ENCODE measurements at places on chromosomes 1 and 21. TPM values are rescaled to one million over a fixed set of nuclear protein-coding genes. Genes with fewer than 3 reads are reported as not detected.

DNA sequence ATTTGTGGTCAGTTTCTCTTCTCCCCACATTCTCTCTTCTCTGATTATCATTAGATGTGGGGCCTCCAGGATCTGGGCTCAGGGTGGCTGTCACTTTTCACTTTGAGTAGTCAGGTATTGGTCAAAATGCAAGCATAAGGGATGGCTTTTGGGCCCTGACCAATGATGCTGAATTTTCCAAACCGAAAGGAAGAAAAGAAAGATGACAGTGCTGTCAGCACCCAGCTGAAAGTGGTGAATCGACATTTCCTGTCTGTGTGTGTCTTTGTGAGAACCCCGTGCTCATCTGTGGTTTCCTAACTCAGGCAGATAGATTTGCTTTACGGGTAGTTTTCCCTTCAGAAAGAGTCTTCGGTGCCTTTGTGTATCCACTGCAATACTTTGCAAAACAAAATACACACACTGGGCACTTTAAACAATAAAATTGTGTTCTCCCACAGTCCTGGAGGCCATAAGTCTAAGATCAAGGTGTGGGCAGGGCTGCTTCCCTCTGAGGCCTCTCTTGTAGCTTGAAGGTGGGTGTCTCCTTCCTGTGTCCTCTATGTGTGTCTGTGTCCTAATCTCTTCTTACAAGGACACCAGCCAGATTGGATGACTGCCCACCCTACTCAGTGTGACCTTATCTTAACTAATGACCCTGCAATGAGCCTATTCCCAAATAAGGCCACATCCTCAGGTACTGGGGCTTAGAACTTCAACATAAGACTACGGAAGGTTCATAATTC lies 274.8 kb upstream of the AJAP1 start:
- DNase-seq = no peak

Gene MRAP
- not detected for total RNA-seq

Gene FBXO42
- 20.7 TPM for total RNA-seq

Gene FAM3B
- total RNA-seq = 2.5 TPM

GRCh38 chr1:35659589-35659988 lies 18.3 kb upstream of the PSMB2 start:
- no peak for DNase-seq

DNA sequence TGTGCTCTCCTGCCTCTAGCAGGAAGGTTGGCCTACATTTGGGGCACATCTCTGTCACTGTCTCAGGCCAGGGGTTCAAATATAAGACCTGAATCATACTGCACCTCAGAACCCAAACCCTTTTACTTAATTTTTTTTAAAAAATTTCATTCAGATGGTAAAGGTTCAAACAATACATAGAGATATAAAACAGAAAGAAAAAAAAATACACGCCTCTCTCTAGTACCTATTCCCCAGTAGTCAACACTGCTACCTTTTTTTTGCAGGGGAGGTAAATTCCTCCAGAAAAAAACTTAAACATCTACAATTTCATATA lies 32.9 kb downstream of the MAPKAPK2 start:
- no peak for DNase-seq

Gene TMOD4
- total RNA-seq = 1.3 TPM

DNA sequence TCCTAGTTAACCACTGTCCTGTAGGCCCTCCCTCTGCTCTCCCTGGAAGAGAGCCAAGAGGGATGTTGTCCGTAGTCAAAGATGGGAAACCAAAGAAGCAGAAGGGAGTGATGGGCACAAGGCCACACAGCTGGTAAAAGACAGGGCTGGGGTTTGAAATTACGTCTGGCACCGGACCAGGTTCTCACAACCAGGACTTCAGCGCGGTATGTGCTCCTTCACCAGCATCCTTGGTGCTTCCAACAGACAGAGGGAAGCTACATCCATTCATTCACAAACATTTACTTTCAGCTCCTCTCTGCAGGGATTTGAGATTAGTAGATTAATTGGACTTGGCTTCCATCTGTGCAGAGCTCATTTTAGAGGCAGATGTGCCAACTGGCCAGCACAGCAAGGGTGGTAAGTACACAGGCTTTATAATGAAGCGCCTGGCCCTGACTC lies 191.2 kb downstream of the TRABD2B start:
- DNase-seq = no peak

DNA sequence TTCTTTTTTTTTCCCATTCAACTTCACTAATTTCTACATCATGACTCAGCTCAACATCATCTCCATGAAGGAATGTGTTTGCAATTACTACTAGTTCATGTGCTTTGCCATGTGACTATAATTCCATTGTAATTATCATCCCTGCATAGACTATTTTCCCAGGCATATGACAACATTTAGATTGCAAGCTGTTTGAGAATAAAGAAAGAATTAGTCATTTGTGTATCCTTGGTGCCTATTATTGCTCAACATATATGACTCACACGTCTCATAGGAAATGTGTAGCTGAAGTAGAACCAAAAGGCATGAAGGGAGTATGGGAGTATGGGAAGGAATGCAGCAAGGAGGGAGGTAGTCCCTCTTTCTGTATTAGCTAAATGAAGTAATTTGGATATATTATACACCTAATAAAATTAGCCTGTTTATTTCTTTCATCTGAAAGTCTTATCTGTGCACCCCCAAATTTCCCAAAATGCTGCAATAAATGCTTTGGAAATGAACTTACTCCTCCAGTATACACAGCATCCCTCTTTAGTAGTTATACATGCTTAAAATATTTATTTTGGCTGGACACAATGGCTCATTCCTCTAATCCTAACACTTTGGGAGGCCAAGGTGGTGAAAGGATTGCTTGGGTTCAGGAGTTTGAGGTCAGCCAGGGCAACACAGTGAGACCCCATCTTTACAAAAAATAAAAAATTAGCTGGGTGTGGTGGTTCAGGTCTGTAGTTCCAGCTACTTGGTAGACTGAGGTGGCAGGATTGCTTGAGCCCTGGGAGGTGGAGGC lies 316.9 kb upstream of the ADGRL4 start:
- no peak for DNase-seq

- DNase-seq = no peak
Measured at GRCh38 chr1:43239484-43239883, 30.3 kb upstream of the TMEM125 start.

- DNase-seq = no peak
Measured at GRCh38 chr1:162368451-162368850, 8.2 kb downstream of the SPATA46 start.

GRCh38 chr1:11434501-11434900 lies 44.5 kb upstream of the DISP3 start:
- DNase-seq = no peak

- peak; percentile 62 for DNase-seq
Measured at GRCh38 chr1:116167625-116168276, 56.6 kb downstream of the MAB21L3 start.

DNA sequence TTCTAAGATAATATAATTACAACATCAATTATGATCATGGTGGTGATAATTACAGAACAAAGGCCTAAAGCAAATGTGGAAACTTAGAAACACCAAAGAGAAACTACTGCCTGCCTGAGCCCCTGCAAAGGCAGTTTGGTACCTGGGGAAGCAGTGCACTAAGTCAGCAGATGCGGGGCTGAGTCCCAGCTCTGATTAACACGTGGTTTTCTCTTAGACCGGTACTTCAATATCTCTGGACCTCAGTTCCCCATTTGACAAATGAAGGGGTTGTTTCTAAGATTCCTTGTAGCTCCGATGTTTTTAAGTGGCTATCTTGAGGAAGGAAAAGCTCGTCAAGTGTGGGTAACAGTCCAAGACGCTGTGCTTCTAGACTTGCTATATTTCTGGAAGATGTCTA lies 16.7 kb upstream of the PLEKHA6 start:
- DNase-seq = no peak

- DNase-seq = no peak
Measured at GRCh38 chr1:167105271-167106118, 11.6 kb downstream of the STYXL2 start.

Gene TTLL7
- total RNA-seq = 2.6 TPM

- DNase-seq = peak; percentile 33
Measured at GRCh38 chr1:1627829-1628753, 3.9 kb upstream of the MMP23B start.

Gene CAMK2N1
- 0.82 TPM for total RNA-seq

- DNase-seq = no peak
Measured at GRCh38 chr1:20893931-20894330, 106.8 kb upstream of the HP1BP3 start.

DNA sequence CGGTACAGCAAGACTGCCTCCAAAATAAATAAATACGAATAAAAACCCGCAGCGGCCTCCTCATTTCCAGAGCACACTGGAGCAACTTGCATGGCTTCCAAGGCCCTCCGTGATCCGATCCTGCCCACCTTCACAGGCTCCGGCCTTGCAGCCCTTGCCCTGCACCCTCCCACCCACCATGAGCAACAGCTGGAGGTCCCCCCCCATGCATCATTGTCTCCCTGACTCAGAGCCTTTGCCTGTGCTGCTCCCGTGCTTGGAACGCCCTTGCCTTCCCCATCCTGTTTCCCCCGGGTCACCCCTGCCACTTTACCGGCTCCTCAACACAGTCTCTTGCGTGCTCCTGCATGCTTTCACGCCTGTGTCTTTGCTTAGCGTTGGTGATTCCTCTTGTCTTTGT lies 71.0 kb upstream of the ANGPTL1 start:
- DNase-seq = no peak

Gene F3
- 9.7 TPM for total RNA-seq

DNA sequence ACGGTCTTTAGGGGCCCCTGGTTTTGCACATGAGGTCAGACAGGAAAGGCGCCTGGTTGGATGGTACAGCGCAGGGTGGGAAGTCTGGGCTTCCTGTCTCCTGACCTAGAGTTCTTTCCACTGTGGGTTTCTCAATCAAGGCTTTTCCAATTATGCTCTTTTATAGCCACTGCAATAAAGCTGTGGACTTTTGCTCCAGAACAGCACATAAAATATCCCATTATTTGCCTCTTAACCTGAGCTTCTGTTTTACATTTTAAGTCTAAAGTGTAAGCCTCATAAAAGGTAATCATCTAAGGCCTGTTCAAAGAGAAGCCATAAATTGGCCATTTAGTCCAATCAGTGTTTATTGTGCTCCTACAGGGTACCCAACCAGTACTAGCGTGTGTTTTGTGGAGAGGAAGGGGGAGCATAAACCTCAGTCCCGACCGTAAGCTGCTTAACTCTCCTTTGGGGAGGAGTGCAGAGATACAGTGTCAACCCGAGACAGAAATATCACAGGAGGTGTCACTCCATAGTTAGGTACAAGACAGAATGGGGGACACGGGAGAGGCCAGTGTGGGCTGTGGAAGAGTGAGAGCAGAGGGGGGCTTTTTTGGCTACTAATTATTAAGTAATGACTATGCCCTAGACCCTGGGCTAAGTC lies 270.0 kb downstream of the TRABD2B start:
- no peak for DNase-seq

GRCh38 chr21:14947613-14948160 lies 117.1 kb downstream of the NRIP1 start:
- DNase-seq = no peak

Gene CFHR3
- 2.0 TPM for total RNA-seq

- peak; percentile 72 for DNase-seq
Measured at GRCh38 chr1:156081917-156082308, 352 bp downstream of the MEX3A start.

DNA sequence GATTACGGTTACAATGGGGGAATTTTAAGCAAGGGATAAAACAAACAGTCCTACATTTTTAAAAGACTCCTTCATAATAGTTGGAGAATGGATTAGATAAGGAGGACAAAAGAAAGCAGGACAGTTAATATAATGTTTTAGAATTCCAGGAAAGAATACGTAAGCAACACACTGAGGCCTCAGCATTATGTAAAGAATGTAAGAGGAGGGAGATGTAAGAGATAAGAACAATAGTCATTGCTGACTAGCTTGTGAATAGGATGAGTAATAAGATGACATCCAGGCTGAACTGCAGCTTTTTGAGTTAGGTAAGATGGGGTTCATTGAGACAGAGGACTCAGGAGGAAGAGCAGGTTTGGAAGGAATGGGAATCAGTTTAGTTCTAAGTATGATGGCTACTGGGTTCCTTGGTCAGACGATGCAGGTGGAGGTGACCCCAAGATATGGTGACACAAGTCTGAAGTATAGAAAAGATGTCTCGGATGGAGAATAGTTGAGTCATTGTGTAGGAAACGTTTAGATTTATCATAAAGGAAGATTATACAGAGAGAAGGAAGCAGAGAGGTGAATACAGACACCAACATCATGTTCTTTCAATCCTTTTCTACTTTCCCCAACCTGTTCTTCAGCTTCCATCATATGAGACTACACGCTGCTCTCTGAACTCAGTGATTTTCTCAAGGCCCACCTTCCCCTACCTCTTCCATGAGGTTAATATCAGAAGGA lies 372.8 kb downstream of the PTBP2 start:
- DNase-seq = no peak

Gene TEX50
- not detected for total RNA-seq

Gene PCP4
- total RNA-seq = 1.6 TPM

- DNase-seq = no peak
Measured at GRCh38 chr21:42847051-42847707, 32.2 kb downstream of the WDR4 start.

Gene DYRK1A
- 82.9 TPM for total RNA-seq

Gene ST6GALNAC5
- total RNA-seq = 12.7 TPM

GRCh38 chr1:186617926-186618325 lies 62.3 kb downstream of the PTGS2 start:
- peak; percentile 5 for DNase-seq

DNA sequence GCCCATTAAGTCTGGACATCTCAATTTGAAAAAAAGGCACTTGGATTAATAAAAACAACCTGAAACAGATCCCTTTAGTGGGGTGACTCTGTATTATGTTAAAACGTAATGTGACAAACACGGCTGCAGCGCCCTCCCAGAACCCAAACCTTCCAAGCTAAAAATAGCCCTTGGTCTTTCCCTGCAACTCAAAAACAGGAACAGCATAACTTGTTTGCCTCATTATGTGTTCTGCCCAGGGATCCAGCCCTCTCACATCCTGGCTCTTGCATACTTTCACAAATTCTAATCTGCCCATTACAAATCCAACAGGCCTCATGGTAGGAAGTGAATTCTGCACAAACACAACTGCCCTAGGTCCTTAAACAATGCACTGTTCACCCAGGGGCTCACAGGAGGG lies 94.7 kb upstream of the GADD45A start:
- DNase-seq = no peak

Gene SHISAL2A
- not detected for total RNA-seq

- no peak for DNase-seq
Measured at GRCh38 chr1:216805953-216806352, 82.7 kb upstream of the ESRRG start.

Gene C1orf116
- total RNA-seq = 5.3 TPM

DNA sequence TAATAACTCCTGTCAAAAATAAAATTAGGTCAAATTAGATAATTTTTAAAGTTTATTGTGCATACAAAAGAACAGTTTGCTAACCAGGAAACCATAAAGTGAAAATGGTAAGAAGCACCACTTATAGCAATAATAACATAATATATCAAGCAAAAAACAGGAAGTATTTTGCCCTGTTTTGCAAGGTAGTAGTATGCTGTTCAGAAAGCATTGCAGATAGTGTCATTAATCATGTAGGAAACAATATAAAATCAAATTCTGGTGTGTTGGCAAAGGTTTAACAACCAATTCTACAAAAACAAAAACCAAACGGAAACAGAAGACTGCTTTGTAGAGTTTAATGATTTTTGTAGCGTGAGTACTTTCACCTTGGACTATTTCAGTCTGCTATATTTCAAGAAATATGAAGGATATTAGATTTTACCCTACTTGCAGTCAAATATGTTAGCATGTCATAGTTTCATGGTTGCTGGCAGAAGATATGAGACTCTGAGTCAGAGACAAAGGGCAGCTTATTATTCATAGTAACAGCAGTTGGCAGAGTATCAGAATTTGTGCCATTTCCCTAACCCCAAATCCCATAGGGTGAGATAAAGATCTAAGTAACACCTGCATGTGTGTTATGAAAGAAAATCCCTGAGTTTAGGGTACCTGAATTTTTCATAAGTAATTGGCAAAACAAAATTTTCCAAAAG lies 729.0 kb upstream of the BRINP3 start:
- no peak for DNase-seq

GRCh38 chr1:207025146-207025880 lies 7.2 kb downstream of the C1orf116 start:
- peak; percentile 65 for DNase-seq
